ENCODE measurements at places on chromosomes 3 and 15. TPM values are rescaled to one million over a fixed set of nuclear protein-coding genes. Genes with fewer than 3 reads are reported as not detected.

DNA sequence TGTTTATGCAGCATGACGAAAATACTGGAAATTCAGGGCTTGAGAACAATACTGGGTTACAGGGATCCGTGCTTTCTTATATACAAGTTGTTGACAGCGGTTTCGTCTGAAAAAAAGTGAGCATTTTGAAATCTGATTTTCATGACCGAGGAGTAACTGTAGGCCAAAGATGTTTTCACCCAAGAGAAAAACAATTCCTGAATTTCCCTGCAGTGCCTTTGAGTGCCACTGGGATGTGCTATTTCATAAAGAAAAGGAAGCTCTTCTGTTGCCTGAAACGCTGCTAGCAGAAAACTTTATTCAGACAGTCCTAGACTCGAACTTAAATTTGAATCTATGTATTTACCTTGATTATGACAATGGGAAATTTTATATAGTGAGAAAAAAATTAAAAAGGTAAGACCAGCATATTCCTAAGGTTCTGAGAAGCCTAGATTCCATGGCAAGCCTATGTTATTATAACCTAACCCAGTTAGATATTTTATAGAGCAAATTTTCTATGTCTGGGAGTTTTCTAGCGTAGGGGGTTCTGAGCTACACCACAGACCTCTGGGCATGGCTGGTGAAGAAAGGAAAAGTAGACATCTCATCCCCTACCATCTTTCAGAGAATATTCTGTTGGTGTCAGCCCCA lies 30.2 kb downstream of the KCNAB1 start:
- no peak for DNase-seq
- H3K27ac ChIP-seq = no peak overlapping the region
- H3K36me3 ChIP-seq = no peaks in the 10 kb centered on the region
- H3K27me3 ChIP-seq = no peaks in the 10 kb centered on the region
- peaks cover 6% of the 10 kb centered on the region for H3K4me1 ChIP-seq
- no peak overlapping the region for H3K4me3 ChIP-seq

DNA sequence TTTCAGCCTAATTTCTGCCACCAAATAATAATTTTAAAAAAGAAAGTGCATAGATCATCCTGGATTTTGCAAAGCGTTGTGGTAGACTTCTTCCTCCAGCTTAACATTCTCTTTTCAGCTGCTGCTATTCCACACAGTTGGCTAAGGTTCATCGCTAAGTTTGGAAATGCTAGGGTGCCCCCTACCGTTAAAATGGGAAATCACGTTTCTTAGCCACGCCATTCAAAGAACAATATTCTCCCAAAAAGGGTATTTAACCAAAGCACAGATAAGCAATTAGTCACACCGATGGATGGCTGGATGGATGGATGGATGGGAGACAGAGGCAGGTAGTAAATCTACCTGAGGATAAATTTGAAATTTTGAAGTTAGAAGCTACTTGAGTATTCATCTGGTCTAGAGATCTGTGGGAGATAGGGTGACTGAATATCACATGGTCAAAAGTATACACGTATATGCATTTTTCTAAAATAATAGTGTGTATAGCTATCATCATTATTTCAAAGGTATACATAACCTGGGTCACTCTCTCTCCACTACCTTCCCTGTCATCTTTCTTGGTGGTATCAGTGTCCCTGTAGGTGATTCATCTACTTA lies 67.2 kb downstream of the EFHB start:
- H3K27me3 ChIP-seq = peaks cover 3% of the 10 kb centered on the region
- H3K4me1 ChIP-seq = peaks cover 3% of the 10 kb centered on the region
- no peak for DNase-seq
- no peaks in the 10 kb centered on the region for H3K36me3 ChIP-seq
- H3K4me3 ChIP-seq = no peak overlapping the region

DNA sequence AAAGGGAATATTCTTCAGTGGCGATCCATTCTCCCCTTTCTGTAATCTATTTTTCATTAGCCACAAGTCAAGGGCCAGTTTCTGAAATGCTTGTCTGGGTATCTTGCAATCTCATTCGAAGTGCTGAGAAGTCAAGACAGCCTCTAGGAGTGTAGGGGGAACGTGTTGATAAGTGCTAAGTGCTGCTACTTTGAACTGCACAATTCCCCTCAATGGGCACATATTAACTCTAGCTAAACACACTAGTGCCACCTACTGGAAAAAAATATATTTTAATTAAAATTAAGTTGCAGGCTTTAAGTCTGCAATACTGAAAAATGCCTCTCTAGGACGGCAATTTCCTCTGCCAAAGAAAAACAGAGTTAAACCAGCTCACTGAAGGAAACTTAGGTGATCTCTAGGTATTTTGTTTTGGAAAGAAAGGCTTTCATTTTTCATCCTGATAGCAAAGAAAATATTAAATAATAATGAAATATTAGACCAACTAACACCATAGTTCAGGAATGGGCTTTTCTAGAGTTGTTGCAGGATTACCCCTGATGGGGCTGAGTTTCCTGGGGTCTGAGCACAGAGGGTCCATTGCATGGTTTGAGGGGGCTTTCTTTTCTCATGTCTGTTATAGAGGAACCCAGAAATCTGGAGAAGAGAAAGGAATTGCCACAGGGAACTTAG lies 181.9 kb upstream of the KBTBD8 start:
- H3K4me1 ChIP-seq = no peaks in the 10 kb centered on the region
- H3K27ac ChIP-seq = no peak overlapping the region
- no peak for DNase-seq
- peaks cover 5% of the 10 kb centered on the region for H3K27me3 ChIP-seq
- no peaks in the 10 kb centered on the region for H3K36me3 ChIP-seq

Gene PARP3
- 12.7 TPM for total RNA-seq

- no peak for DNase-seq
- H3K36me3 ChIP-seq = no peaks in the 10 kb centered on the region
- H3K27me3 ChIP-seq = no peaks in the 10 kb centered on the region
- H3K4me3 ChIP-seq = no peak overlapping the region
Measured at GRCh38 chr3:195203606-195204005, 67.4 kb downstream of the XXYLT1 start.

Measured in activated B cell treated with CpG ODN at 0.5 μM for 24 hours (primary cell).